NCI-H345 (cell line): ENCODE measurements at places on chromosomes 5 and 9.

GRCh38 chr5:71652349-71652748 is 65.2 kb downstream of the MCCC2 start:
- DNase-seq, result no peak

GRCh38 chr5:109407913-109408312 is 1.9 kb downstream of the PJA2 start:
- no peak for DNase-seq

- peak; percentile 33 for DNase-seq
Observed at GRCh38 chr5:149517461-149518122, 33.6 kb downstream of the CSNK1A1 start.

DNA sequence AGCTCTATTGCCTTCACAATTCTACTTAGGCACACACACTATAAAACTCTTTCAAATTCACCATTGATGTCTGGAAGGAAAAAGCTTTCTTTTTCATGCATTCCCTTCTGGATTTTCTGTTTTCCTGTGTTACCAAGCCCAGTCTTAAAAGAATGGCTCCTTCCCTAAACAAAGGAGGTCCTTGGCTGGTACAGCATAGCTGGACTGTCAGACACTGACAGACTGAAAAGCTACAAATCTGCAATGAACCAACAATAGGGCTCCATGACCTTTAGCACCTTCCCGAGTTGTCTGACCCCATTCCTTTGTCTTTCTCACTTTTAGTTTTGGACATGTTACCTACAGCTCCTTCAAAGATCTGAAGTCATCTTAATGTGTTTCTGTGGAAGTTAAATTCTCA is 382.5 kb downstream of the TMEM161B start:
- DNase-seq, result no peak

DNA sequence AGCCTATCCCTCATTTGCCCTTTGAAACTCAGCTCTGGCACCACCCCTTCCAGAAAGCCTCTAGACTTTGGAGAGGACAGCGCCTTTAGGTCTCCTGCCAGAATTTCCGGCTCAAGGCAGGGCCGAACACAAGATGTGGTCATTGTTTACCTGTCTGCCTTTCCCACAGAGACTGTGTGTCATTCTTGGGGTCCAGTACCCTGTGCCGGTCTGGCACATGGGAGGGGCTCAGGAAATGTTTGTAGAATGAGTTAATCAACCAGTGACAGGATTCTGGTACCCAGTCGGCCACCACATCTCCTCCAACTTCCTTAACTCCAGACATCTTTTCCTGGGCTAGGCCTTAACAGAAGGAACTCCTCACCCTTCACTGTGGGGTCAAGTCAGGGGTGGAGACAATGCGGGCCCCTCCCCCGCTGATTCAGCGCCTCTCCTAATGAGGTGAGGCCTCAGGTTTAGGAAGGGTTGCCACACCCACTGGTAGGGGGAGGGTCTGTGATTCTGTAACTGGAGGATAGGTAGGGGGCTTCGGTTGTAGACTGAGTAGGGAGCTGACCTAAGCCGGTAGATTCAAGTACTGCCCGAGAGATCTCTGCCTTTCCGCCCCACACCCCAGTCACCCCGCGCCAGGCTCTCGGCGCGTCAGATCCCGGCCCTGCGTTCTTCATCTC is 29.3 kb downstream of the PCDH1 start:
- DNase-seq, result no peak

DNA sequence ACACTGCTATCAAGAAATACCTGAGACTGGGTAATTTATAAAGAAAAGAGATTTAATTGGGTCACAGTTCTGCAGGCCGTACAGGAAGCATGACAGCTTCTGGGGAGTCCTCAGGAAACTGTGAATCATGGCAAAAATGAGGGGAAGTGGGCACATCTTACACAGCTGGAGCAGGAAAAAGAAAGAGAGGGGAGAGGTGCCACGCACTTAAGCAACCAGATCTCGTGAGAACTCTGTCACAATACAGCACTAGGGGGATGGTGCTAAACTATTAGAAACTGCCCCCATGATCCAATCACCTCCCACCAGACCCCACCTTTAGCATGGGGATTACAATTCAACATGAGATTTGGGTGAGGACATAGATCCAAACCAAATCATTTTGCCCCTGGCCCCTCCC is 105.5 kb upstream of the CPLX2 start:
- no peak for DNase-seq

DNA sequence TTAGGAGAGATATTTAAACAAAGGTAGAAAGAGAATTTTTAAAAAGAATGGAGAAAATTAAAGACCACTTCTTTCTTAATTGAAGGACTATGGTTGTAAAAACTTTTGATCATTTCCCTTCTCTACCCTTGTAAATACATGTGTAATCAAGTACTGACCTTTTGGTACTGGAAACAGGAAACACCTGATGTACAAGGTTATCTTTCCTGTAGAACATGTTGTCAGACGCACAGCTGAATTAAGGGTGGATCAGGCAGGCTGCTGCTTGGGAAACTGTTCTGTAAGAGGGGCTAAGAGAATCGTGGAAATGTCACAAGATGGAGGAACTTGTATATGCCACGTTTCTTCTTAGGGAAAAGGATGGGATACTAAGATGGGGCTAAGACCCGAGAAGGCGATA is 341.6 kb downstream of the ZNF608 start:
- DNase-seq, result no peak

DNA sequence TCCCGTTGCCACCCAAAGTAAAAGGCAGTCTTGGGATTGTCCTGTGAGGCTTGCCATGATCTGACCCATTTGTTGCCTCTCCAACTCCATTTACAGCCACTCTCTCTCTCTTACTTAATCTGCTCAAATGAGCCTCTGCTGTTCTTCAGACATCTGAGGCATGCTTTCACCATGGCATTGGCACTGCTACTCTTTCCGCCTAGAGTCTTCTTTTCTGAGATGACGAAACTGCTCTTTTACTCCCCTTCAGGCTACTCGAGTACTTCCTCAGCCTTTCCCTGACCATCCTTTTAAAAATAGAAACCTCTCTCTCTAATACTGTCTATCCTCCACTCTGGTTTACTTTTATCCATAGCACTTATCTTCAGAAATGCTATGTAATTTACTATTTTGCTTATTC is 9.0 kb downstream of the FOCAD start:
- no peak for DNase-seq

- no peak for DNase-seq
Observed at GRCh38 chr9:88891040-88891439, 100.2 kb upstream of the S1PR3 start.

DNA sequence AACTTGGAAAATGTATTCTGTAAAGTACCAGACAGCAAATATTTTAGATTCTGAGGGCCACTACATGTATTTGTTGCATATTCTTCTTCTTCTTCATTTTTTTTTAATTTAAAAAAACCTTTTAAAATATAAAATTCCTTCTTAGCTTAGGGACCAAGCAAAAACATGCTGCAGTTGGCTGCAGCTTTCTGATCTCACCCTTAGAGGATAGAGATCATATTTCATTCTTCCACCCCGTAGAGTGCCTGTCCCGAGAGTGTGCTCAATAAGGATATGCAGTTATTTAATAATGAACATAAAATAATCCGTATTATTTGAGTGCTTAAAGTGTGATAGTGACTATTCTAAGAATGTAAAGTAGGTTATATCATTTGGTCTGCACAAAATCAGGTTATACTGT is 204.2 kb upstream of the CD180 start:
- no peak for DNase-seq

DNA sequence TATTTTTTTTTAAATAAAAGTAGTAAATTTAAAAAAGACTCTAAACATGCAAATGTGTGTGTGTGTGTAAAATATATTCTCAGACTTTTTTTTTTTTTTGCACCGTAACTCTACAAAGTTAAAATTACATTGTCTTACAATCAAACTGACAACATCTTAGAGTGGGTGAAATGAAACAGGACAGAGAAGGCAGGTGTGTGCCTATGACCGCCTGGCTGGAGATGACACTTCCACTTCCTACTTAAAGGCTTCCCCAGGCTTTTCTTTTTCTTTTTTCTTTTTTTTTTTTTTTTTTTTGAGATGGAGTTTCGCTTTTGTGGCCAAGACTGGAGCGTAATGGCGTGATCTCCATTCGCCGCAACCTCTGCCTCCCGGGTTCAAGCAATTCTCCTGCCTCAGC is 2.7 kb upstream of the AK1 start:
- DNase-seq, result no peak

DNA sequence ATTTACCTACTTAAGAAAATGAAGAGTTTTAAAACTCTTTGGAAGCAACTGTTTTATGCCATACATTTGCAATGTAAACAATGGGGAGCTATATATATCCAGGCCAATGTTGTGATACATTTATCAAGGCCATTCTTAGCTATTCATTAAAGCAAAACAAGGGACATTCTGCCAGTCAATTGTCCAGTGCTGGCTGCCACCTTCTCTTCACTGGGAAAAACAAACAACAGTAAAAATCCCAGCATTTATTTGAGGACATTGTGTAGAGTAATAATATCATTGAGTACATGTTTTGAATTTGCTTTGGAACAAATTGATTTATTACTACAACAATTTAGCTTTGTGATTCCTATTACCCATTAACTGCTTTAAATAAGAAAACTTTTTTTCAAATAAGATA is 1107.4 kb downstream of the DTWD2 start:
- no peak for DNase-seq

- no peak for DNase-seq
Observed at GRCh38 chr5:132289097-132289496, 5.1 kb upstream of the SLC22A4 start.

GRCh38 chr5:172952034-172952511 is 7.2 kb upstream of the RPL26L1 start:
- DNase-seq, result no peak

DNA sequence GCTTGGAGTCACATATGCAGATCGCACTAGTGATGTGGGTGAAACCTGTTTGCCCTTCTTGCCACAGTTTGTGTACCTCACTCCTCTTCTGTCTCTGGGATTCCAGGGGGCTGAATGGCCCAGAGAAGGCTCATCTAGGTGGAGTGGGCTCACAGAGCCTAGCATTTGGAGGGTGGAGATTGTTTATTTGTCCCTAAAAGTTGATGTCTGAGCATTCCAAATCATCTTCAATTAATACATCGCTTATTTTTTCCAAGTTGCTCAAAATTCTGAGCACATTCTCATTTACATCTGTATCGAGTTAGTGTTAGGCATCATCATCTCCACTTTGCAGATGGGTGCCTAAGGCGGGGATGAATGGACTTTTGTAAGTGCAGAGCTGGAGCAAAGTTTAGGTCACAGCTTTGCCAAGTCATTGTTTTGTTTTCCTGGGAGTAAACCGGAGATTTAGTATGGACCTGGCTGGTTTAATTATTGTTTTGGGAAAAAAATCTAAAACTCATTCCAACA is 2.0 kb downstream of the ABL1 start:
- DNase-seq, result no peak
